ENCODE measurements at places on chromosomes 12 and 14.

GRCh38 chr12:66050283-66050576 lies 80.3 kb downstream of the LLPH start:
- DNase-seq: no peak

DNA sequence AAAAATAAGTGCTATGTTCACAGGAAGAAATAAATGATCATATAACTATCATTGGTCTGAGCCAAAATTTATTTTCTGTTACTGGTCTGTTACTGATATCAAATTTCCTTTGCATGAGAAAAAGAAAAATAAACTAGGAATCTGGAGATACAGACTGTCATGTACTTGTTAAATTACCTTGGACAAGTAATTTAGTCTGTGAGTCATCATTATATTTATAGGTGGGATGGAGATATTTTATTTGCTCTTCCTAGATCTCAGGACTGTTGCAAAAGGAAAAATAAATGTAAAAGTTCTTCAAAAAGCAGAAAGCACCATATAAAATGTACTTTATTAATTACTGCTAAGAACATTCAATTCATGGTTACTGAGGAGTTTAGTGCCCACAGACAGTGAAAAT lies 174.4 kb downstream of the PTPRO start:
- no peak for DNase-seq

DNA sequence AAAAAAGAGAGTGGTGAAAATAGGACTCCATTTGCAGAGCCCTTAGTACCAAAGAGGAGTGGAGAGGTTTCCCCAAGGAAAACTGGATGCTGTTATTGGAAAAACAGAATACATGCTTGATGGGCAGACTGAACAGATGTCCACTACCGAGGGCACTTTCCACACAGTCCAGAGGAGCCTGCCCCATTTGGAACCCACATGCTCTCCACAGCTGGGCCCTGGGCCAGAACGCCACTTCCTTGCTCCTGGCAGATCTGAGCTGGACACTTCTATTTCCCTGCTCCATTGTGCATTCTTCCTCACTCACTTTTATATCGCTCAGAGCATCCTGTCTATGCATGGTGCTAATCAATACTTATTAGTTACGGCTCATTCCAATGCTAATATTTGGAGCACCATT lies 249.9 kb downstream of the SLC15A4 start:
- no peak for DNase-seq

GRCh38 chr14:95233702-95234241 lies 76.4 kb upstream of the DICER1 start:
- peak; percentile 72 for DNase-seq

GRCh38 chr12:92558806-92559205 lies 144.0 kb upstream of the PLEKHG7 start:
- DNase-seq: no peak
